ENCODE measurements at places on chromosomes 2 and 18.

DNA sequence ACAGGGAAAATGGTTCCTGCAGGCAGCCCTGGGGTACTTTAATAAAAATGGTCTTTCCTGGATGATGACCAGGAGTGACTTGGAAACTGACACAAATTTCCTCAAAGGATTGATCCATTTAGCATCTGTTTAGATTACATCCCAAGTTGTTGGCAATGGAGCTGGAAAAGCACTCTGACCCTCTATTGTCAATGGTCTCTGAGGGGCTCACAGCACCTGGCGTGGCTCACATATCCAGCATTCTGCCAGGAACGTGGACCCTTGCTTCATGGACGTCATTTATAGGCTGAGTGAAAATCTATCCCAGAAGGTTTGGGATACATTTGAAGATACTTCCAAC, 43.8 kb downstream of the SERTAD2 start:
- DNase-seq, result no peak

DNA sequence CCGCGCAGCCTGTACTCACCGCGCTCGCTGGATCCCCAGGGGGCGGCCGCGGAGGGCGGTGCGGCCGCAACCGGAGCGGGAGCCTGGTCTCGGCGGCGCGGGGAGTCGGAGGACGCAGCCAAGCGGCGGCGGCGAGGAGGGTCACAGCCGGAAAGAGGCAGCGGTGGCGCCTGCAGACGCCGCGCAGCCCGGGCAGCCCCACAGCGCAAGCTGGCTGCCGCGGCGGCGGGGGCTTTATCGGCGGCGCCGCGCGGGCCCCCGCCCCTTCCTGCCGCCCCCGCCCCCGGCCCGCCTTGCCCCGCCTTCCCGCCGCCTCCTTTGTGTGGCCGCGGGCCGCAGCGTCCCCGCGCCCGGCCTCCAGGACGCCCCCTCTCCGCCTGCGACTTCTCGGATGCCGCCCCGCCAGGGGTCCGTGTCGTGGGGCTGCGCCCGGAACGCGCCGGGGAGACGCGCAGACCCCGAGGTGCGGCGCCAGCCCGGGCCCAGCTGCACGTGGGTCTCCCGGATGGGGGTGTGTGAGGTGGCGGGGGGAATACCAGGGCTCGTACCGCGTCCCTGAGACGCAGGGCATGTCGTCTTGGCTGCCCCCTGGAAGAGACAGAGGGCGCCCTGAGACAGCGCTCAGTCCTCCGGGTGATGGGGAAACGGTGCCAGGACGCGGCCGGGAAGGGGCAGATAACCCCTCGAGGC, at the start of gene SERPINE2:
Gene SERPINE2, minus strand, starts transcription at position 207 of the 690 bp plus-strand sequence. CDS start 37,386 bp downstream, outside the sequence.
- DNase-seq, result no peak

DNA sequence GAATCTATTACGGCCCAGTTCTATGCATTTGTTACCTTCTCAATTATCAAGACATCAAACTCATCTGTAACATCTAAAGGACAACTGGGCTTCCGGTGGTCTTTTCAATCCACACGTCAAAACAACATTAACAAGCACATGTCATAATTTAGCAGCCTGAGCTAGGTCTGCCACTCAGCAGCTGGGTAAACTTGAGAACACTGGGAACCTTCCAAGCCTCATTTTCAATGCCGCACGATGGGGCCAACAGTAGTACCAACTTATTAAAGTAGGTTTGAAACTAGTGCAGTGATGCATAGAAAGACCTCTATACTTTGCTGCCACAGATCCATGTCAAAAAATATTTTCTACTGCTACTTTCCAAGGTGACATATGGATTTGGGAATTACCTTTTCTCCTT, 60.4 kb downstream of the COL4A4 start:
- DNase-seq, result no peak

DNA sequence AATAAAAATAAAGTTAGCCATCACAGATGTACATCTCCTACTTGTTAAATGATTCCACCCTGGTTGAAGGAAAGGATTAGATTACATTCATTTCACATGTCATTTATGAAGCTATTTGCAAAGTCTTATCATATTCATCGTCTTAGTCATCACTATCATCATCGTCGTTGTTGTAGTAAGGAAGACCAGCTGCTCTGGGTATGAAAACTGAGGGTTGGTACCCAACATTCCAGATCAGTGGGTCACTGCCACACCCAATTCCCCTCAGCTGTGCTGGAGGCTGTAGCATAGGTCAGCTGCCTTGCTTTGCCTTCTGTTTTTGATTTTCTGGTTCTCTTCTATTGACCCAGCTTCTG, 20.9 kb upstream of the CCBE1 start:
- no peak for DNase-seq

DNA sequence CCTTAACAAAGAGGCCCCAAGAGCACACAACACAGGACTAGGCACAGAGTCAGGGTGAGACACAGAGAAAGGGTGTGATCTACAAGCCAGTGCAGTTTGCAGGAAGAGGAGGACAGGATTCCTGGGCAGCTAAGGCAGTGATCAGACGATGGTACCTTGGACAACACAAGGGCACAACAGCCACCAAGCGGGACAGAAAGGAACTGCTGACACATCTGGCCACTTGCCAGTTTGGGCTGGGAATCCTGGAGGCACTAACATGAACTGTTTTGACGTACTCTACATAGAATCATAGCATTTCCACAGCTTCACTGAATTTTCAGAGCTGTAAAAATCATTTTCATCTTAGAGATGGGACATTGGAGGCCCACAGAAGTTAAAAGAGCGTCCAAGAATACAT, 221.5 kb upstream of the SLC35G4 start:
- DNase-seq, result no peak

GRCh38 chr2:217943446-217944321, 59.1 kb downstream of the TNS1 start:
- no peak for DNase-seq

GRCh38 chr2:109614715-109615636, 812 bp downstream of the SOWAHC start:
- no peak for DNase-seq

- DNase-seq, result no peak
Observed at GRCh38 chr18:75694292-75694691, 266.8 kb upstream of the SMIM21 start.

- DNase-seq, result no peak
Observed at GRCh38 chr18:49189772-49190171, 239.0 kb upstream of the SMAD7 start.

GRCh38 chr2:75241696-75242095, 42.4 kb upstream of the TACR1 start:
- DNase-seq, result no peak

DNA sequence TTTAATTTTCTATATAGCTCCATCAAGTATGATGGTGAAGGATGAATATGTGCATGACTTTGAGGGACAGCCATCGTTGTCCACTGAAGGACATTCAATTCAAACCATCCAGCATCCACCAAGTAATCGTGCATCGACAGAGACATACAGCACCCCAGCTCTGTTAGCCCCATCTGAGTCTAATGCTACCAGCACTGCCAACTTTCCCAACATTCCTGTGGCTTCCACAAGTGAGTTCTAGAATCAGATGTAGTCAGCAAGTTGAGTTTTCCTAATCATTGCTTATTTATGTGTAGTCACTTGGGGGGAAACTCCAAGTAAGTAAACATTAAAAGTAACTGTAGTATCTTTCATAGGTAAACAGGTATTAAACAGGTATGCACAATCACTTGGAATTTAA, 24.8 kb downstream of the SMAD4 start:
- DNase-seq, result no peak

- DNase-seq, result no peak
Observed at GRCh38 chr2:206797376-206797775, 32.0 kb downstream of the FASTKD2 start.

- DNase-seq, result no peak
Observed at GRCh38 chr18:77132369-77133050, at the start of gene MBP. MBP (minus strand) TSS chr18:77132783; CDS start chr18:77105261, 27,522 bp downstream.

GRCh38 chr18:33828949-33829348, 250.9 kb downstream of the ASXL3 start:
- no peak for DNase-seq

GRCh38 chr2:28358668-28359201, 33.9 kb upstream of the FOSL2 start:
- DNase-seq, result no peak

GRCh38 chr18:28767201-28767600, 590.3 kb upstream of the CDH2 start:
- DNase-seq, result no peak

DNA sequence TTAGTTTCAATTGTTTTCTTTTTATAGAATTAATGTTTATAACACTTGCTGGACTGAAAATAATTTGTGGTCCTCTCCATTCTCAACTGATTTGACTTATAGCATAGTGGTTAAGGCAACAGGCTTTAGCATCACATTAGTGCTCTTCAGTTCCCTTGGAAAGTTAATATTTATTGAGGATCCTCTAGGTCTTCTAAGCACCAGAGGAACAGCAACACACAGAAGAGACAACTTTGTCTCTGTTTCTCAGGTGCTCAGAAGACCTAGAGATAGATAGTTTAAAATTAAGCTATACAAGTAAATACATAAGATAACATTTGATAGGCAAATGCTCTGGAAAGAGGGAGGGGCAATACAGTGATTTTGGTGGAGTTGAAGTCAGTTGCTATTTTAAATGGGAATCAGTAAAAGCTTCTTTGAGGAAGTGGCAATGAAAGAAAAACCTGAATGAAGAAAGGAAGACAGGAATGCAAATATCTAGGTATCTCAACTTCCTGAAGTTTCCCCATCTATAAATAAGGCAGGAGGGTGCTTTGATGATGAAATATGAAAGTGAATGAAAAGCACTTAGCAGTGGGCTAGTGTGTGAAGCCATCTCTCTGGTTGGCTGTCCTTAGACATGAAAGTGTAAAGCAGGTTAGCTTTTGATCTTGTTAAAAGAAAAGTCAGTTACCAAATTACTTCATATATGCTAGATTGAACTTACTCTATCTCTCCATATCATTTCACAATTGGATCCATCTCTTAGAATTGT, 7.9 kb downstream of the NEUROD1 start:
- no peak for DNase-seq

GRCh38 chr18:48024881-48025660, 94.6 kb upstream of the SMAD2 start:
- no peak for DNase-seq

GRCh38 chr18:22168360-22168921, 948 bp upstream of the GATA6 start:
- no peak for DNase-seq

DNA sequence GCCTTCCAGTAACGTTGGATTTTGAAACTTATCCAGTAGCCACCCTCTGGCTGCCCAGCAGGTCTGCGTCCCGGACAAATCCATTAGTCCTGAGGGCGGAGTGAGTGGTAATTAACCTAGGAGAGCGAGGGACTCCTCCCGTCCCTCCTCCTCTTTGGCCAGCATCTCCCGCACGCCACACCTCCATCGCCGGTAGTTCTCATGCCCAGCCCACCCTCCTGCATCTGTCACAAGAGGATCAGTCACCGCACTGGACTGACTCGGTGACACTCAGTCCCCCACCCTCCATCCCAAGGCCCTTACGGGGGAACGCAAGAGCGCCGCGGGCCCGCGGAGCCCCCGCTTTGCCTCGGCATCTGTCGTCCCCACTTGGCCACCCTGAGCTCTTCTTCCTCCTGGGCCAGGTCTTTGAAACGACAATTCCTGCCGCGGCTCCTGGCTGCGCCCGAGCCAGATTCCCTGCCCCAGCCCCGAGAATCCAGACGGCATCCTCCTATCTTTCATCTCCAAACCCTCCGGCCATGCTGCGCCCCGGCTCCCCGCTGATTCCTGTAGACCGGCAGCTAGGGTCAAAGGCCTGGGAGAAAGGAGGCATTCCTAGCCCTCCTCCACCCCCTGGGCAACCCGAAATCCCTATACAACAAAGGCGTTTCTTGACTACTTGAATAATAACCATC, 77.5 kb downstream of the EIF2AK3 start:
- no peak for DNase-seq

DNA sequence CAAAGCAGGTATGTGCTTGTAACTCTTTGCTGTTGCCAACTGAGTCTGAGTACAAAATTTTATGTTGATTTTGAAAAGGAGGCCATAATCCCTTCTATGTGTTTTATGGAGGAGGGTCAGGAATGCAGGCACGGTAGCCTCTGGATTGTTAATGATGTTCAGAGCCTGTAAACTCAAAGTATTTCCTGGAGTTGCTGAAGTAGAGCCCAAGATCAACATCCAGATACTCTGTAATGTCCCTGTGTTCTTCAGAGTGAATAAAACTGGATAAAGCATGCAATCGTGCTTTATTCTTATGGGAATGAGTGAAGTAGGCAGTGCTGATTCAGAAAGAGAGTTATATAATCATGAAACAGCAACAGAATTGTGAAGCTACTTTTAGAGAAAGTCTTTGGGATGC, 61.8 kb upstream of the CHRNA1 start:
- DNase-seq, result no peak

GRCh38 chr2:30147715-30148610, 1.2 kb downstream of the YPEL5 start:
- DNase-seq, result no peak

- DNase-seq, result no peak
Observed at GRCh38 chr2:219230059-219230540, 494 bp downstream of the ANKZF1 start.

DNA sequence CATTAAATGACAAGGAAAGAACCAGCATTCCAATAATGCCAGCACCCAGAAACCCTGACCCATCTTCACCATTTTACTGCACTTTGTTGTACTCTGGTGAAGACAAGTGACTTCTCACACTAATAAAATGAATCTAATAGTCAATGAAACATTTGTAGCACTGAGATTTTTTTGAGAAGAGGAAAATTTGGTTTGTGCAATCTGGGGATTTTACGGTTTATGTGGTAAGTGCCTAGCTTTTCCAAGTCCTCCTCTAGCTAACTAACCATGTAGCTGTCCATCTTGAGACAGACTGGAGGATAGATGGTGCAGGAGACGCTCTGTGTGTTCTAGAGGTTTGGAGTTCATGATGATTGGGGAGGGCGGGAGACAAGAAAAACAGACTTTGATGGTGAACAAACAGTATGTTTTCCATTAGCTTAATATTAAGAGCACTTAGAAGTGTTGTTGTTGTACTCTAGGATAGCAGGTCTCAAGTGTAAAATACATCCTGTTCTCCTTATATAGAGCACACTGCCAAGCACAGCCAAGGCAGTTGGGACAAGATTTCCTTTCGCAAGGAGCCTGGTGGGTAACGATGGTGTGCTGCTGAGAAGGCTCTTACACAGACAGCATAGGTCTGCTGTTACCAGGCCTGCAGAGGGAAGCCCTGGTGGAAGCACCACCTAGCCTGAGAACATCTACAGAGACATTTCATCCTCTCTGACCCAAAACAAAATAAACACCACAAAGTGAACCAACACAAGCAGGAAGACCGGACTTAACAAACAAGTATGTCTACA, 83.7 kb downstream of the BCL11A start:
- DNase-seq, result no peak

- no peak for DNase-seq
Observed at GRCh38 chr2:239892441-239893235, 132.5 kb downstream of the NDUFA10 start.

Data from SK-N-MC (cell line).